ENCODE measurements at places on chromosomes 2 and 18.

- DNase-seq = no peak
These were observed 393.2 kb upstream of the GALNT5 start for GRCh38 chr2:156864325-156864724.

- no peak for DNase-seq
These were observed 488.3 kb downstream of the DLGAP1 start for GRCh38 chr18:3966642-3967358.

- DNase-seq = no peak
These were observed 124.0 kb downstream of the KYNU start for GRCh38 chr2:143001501-143001900.

- DNase-seq = no peak
These were observed 321.5 kb downstream of the FBXO15 start for GRCh38 chr18:73826098-73826497.

GRCh38 chr2:217047209-217047608 lies 187.3 kb upstream of the TNP1 start:
- DNase-seq = no peak

DNA sequence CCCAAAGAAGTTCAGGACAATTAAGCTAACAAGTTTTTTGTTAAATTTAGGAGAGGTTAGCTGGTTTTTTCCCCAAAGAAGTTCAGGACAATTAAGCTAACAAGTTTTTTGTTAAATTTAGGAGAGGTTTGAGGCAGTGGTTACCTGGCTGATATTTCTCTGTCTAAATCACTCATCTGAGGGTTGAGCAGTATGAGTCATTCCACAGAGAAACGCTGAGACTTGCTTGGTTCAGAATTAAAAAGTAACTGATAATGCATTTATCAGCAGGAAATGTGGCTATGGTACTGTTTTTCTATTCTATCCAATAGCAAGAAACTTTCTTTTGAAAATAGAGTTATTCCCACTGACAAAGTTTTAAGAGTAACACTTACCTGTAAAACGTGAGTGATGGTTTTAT lies 22.8 kb upstream of the KIDINS220 start:
- DNase-seq = no peak

DNA sequence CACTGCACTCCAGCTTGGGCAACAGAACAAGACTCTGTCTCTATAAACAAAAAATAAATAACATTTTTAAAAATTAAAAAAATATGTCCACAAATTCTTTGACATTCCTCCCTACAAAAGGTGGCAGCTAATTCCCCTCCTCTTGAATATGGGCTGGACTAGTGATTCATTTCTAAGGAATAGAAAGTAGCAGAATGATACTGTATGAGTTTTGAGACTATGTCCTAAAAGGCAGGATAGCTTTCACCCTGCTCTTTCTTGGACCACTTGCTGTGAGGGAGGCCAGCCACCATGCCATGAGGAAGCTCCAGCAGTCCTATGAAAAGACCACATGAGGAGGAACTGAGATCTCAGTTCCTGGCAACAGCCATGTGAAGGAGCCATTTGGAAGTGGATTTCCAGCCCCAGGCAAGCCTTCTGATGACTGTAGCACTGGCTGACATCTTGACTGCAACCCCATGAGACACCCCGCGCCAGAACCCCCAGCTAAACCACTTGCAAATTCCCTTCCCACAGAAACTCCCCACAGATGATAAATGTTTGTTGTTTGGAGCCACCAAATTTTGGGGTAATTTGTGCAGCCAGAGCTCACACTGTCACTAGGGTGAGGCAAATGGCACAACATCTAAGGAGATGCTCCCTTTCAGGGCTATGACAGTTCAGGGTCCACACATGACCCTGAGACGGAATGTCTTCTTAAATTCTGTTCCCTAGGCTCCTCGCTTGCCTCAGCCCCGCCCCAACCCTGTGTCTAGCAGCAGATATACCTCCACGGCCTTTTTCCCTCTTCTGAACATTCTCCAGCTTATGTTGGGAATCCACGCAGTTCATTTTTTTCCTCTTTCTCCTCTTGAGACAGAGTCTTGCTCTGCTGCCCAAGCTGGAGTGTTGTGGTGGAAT lies 17.1 kb upstream of the ATOH8 start:
- no peak for DNase-seq

DNA sequence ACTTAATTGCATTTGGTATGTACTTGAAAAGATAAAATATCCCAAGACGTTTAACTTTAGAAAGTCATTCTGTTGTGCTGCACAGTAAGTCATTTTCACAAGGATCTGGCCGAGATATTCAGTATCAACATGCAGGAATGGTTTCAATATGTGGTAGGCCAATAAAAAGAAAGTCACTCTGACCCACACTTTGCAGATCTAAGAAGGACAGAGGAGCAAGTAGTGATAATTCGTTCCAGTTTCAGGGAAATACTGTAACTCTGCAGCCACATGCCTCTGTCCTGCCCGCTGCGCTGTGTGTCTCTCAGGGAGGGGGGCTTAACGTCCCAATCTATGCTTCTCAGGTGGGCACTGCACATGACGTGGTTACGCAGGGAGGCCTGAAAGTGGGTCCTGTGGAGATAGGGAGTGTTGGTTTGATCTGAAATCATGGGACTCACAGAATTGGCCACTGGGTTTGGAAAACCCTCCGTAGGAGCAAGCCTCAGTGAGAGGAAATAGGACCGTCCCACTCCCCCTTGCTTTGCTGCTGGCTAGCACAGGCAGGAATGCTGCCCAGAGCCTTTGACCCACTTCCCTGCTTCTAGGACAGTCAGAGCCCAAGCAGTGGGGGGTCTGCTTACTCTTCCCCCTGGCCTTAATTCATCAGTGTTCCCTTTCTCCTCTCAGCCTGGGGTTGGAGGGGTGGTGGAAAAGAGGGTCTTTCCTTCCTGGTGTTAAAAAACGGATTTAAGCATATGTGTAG lies 314.7 kb upstream of the SPRED2 start:
- peak; percentile 60 for DNase-seq

DNA sequence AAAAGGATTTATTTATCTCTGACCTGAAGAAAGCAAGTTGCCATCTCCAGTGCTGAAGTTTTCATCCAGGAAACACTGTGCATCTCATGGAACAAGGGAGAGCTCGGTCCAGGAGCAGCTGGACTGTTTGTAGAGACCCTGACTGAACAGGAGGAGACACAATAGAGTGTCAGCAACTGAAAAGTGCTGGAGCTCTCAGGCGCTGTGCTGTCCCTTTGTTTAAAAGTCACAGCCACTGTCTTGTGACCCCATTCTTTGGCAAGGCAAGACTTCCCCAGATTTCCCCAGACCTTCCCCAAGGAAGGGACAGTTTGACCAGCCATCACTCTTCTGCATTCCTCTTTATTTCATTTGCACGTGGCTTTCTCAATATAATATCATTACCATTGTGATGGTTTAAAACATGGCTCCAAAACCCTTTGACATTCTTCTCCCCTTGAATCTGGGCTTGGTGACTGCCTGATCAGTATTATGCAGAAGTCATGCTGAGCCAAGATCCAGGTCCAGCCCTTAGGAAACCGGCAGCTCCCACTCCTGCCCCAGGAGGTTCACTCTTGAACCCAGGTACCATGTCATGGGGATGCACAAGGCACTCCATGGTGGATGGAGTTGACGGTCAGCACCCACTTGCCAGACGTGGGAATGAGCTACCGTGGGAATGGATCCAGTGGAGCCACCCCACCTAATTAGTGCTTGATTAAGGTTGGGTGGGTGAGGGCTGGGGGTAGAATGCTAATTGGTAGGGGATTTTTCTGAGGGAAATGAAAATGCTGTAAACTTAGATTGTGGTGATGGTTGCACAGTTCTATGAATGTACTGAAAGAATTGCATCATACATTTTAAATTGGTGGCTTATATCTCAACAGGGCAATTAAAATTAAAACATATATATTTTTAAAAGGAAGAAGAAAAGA lies 497.9 kb upstream of the RAB6C start:
- no peak for DNase-seq

DNA sequence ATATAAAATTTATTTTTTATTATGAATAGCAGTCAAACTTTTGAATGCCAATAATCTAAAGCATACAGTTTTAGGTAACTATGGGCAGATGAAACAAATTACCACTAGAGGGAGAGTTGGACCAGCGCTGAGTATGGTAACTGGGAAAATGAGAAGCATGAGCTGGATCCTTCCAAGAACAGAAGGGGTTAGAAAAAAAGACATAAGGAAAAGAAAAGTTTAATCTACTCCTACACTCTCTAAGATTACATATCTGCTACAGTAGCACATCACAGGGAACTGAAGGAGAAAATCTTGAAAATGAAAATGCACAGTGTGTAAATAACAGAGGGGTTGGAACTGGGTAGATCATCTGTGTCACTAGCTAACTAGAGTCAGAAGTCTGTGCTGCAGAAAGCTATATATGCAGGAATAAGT lies 15.5 kb downstream of the REG3G start:
- DNase-seq = no peak

- peak; percentile 20 for DNase-seq
These were observed 685.1 kb downstream of the NRXN1 start for GRCh38 chr2:50346629-50347357.

- no peak for DNase-seq
These were observed 7.6 kb downstream of the BCL2 start for GRCh38 chr18:63312019-63312409.

- peak; percentile 39 for DNase-seq
These were observed 898.9 kb downstream of the CPS1 start for GRCh38 chr2:211455216-211455841.

- peak; percentile 44 for DNase-seq
These were observed 98.2 kb upstream of the B3GNT7 start for GRCh38 chr2:231297108-231297908.

DNA sequence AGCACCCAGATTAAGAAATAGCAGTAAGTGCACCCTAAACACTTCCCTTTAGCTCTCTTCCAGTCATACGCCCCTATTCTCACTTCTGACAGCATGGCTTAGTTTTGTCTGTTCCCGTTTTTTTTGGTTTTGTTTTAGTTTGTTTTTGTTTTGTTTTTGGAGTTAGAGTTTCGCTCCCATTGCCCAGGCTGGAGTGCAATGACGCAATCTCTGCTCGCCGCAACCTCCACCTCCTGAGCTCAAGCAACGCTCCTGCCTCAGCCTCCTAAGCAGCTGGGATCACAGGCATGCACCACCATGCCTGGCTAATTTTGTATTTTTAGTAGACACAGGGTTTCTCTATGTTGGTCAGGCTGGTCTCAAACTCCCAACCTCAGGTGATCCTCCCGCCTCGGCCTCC lies 2067.7 kb downstream of the SUCLG1 start:
- no peak for DNase-seq

GRCh38 chr2:228369400-228370031 lies 188.0 kb upstream of the SPHKAP start:
- no peak for DNase-seq

DNA sequence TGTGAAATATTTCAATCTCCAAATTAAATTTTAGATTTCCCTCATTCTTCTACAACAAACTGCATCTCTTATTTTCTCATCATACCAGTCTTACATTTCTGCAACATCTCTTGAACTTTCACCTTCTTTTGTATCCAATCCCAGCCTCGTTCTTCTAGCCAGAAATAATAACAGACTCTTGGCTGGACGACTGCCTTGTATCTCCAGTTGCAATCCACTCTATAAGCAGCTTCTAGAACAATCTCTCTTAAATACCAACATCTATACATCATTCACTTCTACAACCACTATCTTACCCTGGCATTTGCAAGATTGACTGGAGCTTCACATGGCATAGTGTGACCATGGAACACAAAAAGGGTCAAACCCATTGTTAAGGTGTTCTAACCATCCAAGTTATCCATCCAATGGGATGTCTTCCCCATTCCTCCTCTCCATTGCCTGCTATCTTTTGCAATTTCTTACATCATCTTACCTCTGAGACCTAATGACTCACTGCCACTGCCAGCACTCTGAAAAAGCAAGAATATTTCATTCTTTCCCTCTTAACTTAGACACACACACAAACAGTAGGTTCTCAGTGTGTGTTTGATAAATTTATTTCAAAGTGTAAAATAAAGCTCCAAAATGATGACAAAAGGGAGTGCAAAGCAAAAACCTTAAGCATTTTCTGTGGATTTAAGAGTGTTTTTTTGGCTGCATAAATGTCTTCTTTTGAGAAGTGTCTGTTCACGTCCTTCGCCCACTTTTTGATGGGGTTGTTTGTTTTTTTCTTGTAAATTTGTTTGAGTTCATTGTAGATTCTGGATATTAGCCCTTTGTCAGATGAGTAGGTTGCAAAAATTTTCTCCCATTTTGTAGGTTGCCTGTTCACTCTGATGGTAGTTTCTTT lies 145.6 kb downstream of the METTL4 start:
- no peak for DNase-seq

- no peak for DNase-seq
These were observed 207.0 kb downstream of the CYP26B1 start for GRCh38 chr2:71940695-71941094.

GRCh38 chr2:21318263-21318662 lies 194.5 kb downstream of the TDRD15 start:
- no peak for DNase-seq

- no peak for DNase-seq
These were observed 406.8 kb downstream of the THSD7B start for GRCh38 chr2:137172162-137172561.

GRCh38 chr2:111071600-111072171 lies 49.0 kb upstream of the BCL2L11 start:
- no peak for DNase-seq

GRCh38 chr2:196041786-196042185 lies 26.9 kb downstream of the DNAH7 start:
- no peak for DNase-seq

DNA sequence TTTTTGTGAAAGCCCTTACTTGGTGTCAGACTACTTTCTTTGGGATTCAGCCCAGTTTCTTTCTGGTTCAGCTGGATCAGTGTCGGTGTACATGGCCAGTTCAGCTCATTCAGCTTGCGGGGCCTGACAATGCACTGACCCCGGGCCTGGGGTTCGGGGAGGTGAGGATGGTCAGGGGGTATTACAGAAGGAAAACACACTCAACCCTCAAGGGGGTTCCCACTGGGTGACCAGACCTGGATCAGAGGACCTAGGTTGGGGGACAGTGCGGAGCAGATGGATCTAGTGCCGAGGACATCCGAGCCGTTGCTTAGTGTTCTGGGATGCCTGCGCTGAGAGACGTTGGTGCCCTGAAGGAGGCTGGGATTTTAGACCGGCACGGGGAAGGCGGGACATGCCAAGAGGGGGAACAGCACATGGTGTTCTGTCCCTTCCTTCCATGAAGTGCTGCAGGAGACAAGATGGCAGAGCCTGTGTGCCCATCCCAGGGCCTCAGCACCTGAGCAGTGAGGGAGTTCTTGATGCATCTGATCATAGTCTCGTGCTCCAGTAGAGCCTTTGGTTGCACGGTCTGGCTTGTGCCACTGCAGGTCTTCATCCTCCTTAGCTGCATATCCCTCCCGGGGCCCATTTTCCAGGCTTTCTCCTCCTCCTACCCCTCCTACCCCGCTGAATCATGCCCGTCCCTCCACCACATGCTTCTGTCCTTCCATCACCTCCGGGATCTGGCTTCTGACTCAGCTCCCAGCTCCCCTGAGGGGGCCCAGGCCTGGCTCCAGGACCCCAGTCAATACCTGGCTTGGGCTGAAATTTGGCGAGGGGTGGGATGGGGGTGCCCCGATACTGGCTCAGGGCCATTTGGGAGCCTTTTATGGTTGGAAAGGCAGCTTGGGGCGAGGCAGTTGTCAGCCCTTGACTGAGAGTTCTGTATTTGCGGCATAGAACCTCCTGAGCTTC lies 18.0 kb downstream of the SPEG start:
- DNase-seq = peak; percentile 74

Measured in right hindlimb (tissue), 1 donor.